ENCODE measurements at places on chromosomes 16 and 17.

DNA sequence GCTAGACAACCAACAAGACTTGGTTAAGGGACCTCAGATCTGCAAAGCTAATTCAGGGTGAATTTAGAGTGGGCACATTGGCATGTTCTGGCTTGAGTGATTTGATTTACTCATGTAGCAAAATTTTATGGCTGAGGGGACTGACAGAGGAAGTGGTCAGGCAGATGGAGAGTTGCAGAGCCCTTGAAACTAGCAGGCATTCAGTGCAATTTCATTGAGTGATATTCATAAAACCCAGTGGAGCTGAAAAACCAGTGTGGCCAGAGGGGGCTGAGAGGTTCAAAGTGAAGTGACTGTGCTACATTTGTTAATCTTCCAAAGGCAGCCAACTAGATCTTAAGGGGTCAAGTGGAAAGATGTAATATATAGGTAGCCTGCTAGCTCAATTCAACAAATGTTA lies 2.2 kb upstream of the TMEM94 start:
- DNase-seq = no peak

DNA sequence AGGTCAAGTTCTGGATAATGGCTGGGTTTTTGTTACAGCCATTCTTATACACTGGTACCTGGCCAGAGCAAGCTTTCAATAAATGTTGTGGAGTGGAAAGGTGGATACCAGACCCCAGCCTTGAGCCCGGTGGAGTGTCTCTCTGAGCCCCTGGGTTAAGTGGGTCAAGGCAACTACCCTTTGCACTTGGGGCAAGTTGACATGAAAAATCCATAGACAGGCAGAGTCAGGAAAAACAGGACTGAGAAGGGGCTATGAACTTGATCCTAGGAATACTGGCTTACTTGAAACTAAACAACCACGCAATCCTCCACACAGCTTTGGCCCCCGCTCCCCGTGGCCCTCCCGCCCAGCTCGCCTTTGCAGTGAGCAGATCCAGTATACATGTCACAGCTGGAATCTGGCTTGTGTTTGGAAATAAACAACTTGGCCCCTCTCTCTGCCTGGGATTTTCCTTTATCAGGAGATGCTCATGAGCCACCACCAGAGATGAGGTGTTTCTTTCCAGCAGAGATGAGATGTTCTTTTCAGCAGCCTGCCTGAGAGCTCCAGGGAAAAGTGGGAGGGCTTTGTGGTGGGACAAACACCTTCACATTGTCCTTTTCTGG lies 65.9 kb downstream of the KSR1 start:
- no peak for DNase-seq

DNA sequence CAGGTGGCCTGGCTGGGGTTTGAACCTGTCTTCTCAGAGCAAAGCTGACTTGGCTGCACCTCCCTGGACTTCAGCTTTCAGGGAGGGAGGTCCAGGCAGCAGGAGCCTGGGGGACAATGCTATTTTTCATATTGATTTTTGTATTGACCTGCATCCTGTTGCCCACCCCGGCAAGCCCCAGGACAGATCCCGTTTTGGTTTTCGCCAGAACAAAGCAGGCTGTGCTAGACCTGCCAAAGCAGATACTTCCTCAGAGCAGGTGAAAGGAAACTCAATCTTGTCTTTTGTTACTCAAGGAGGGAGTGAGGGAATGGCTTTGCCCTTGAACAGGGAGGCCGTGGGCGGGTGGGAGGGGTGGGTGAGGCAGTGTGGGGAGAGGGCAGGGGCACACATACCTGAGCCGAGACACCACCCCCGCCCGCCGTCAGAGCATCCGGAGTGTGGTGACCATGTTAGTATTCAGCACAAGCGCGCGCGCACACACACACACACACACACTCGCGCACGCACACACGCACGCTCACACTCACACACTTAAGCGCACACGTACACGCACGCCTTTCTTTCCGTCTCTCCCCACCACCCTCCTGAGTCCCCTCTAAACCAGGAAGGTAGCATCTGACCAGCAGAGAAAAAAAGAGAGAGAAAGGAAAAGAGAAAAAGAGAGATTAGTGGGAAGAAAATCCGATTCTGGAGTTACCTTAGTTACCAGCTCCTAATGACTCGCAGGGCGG lies 59.5 kb downstream of the RAI1 start:
- peak; percentile 47 for DNase-seq

DNA sequence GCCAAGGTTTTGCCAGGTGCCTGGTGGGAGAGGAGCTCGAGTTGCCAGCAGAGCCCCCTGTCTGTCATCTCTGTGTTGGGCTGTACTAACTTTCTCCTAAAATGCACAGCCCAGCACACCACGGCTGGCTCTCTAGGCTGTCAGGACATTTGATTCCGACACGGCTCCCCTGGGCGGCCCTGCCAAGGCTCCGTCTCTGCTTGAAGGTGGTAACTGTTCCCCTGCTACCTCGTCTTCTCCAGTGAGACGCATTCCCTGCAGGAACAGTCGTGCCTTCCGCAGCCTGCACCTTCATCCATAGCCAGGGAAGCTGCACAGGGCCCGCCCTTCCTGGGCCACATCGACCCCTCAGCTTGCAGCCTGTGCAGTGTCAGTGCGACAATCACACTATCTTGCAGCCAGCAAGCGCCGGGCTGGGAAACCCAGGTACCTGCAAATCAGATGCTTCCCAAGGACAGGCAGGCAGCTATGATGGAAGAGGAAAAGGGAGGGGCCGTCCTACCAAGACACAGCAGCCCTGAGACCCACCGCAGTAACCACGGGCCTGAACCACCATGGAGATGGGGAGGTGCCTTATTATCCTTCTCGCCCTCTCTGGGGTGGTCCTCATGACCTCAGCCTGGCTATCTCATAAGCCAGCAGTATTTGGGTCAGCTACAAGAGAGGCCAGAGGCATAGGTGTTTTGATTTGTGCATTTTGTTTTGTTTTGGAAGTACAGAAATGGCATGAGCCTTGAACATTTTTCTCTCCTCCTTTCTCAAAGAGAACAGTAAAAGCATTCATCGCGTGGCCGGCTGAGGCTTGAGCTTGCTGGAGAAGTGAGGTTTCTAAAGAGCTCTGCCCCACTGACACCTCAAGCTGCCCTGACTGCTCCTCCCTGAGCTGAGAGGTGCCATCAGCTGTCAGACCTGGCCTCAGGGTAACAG lies 361.7 kb upstream of the TNRC6C start:
- no peak for DNase-seq

GRCh38 chr17:61756561-61756960 lies 106.8 kb downstream of the BRIP1 start:
- DNase-seq = no peak

- DNase-seq = no peak
Measured at GRCh38 chr16:74026373-74027281, 270.0 kb upstream of the PSMD7 start.

DNA sequence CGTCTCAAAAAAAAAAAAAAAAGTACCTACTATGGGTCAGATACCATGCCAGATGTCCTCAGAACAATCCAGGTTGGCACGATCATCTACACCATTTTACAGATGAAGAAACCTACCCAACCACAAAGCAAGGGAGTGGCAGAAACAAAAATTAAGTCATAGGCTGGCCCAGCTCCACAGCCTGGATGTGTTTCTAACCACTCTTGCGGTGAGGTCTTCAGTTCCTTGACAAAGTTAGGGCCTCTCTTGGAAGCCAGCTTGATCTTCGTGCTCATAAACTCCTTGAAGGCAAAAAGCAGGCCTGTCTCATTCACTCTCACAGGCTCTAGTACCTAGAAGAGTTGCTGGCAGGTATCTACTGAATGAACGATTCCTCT lies 6.2 kb downstream of the GGA2 start:
- no peak for DNase-seq

DNA sequence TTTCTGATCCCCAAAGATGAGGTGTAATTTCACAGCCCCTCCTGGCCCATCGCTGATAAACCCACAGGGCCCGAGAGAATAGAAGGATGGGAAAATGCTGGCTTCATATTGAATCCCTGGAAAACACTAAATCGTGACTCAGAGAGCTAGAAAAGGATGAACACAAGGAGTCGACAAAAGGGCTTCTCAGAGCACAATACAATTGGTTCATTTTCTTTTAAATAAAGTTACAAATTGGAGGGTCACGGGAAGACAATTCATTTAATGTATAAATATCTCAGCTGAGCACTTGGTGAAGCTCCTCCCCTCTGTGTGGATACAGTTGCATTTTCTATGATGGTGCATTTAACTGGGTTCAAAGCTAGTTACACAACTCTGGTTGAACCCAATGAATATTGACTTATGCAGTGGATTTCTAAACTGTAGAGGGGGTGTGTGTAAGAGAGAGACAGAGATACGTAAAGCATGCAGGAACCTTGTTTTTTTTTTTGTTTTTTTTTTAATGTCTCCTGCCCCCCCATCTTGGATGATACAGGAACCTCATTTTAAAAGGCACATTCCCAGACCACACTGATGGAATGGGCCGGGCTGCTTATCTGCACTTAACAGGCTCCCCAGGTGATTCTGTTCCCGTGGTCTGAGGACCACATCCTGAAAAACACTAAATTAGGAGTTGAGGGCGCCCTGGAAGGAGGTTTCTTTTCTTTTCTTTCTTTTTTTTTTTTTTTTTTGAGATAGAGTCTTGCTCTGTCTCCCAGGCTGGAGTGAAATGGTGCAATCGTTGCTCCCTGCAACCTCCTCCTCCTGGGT lies 14.1 kb downstream of the TTYH2 start:
- no peak for DNase-seq

DNA sequence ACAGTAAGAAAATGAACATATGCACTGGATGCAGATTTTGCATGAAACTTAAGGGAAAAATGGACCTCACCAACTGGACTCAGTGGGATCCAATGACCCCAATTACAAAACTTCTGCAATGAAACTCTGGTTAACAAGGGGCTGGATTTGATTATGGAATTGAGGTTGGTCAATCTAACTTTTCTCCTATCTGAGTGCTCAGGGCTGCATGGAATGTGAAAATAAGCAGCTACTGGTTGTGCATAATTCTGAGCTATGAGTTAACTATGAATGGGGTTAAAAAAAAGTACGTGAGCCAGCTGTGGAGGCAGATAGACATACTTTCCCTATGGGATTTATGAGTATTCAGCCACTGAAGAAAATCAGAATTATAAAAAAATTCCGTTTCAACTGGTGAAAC lies 9.2 kb downstream of the FAM20A start:
- DNase-seq = no peak

GRCh38 chr16:47538472-47538871 lies 77.3 kb downstream of the PHKB start:
- no peak for DNase-seq

- no peak for DNase-seq
Measured at GRCh38 chr17:74850914-74851313, 8.8 kb downstream of the GRIN2C start.

- no peak for DNase-seq
Measured at GRCh38 chr16:15701975-15702970, 52.2 kb downstream of the NDE1 start.

DNA sequence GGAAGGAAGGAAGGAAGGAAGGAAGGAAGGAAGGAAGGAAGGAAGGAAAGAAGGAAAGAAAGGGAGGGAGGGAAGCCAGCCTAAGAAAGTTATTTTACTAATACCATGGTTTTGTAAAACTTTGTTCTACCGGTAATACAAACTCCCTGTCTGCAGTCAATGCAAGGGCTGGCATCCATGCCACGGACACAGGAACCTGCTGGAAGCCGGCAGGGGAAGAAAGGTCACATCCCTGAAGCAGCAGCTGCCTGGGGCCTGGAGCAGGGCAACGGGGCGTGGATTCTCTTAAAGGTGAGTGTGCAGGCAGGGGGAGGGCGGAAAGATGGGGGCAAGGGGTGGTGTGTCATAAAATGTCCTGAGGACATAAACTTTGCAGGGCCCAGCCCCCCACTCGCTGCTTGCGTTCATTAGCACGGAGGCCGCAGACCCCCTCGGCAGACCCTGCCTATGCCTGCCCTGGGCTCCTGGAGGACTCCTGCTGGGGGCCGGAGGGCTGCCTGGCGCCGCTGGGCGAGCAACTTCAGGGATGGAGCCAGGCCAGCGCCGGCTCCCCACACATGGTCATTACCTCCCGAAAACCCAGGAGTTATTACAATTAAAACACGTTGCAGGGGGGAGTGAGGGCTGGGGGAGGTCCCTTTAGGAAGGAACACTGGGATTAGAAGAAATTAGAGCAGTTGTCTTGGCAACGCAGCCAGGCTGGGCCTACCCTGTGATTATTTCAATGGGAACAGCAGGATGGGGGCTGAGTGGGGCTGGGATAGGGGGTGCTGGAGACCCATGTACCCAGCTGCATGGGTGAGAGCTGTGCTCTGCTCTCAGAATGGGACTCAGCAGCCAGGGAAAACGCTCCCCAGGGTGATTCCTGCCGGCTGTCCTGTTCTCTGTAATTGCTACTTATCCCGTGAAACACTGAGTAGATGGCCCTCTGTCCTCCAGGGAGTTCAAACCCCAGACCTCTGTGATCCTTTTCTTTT lies 257.9 kb downstream of the SOX9 start:
- DNase-seq = no peak

GRCh38 chr16:58197314-58198012 lies 443 bp downstream of the CSNK2A2 start:
- no peak for DNase-seq

DNA sequence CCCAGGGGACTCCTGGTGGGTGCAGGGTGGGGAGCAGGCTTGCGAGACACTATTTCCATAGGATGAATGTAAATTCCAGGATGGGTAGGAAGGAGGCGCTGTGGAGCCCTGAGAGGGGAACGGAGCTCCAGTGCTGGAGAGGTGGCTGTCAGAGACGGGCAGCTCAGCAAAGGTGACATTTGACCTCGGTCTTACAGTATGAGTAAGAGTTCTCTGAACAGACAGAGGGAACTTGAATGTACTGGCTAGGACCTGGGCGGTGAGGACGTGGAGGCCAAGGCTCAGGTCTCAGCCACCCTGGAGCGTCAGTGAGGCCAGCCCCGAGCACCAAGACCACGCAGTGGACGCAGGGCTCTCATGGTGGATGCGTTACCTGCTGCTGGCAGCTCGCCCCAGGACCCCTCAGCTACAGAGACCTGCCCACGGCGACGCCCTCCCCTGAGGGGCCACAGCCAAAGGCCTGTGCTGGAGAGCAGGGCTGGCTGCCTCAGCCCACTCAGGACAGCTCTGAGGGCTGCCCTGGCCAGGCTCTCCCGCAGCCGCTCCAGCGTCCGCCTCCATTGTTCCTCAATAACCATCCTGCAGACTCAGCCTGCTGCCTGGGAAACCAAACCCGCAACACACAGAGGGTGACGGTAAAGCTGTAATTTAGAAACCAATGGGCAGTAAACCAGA lies 65.9 kb upstream of the TNRC6C start:
- DNase-seq = no peak

DNA sequence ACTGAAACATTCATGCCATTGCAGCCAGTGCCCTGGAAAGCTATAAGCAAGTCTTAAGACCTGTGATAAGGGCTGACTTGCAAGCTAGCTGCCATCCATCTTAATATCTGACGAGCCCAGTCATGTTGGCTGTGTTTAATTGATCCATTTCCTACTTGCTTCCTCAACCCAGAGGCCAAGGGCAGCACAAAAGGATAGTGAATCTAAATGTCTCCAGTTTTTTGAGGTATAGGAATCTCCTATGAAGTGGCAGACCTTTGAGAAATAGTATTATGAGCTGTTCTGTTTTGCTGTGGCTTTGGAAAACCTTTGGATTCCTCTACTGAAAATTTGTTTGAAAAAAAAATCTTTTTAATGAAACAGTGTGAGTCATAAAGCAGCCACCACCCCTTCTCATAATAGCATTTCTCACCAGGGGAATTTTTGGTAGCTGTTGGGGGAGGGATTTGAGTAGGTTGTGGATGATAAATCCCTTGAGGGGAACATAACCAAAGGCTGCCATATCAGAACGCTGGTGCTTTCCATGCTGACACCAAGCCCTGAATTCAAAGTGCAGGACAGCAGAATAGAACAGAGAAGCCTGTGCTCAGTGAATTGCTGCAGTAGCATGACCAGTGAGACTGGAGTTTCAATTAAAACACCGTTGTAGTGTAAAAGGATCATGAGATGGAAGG lies 12.9 kb downstream of the ZNRF1 start:
- peak; percentile 62 for DNase-seq
